Smooth muscle cell of bladder (primary cell): ENCODE measurements at places on chromosomes 7 and 10. TPM values are rescaled to one million over a fixed set of nuclear protein-coding genes. Genes with fewer than 3 reads are reported as not detected.

The GFRA1 gene
- 1.6 and 2.7 TPM in 2 replicates for total RNA-seq

The NEBL gene
- total RNA-seq, result under 0.01 and 0.09 TPM in 2 replicates

The MMD2 gene
- total RNA-seq, result not detected in 2 replicates

The ITGA8 gene
- total RNA-seq, result 1.3 and 8.5 TPM in 2 replicates

The ANKRD7 gene
- total RNA-seq, result 0.85 and 0.92 TPM in 2 replicates

The PITX3 gene
- 0.14 and 0.18 TPM in 2 replicates for total RNA-seq

The HOXA6 gene
- total RNA-seq, result 3.4 and 4.4 TPM in 2 replicates

The VCL gene
- 163 and 174 TPM in 2 replicates for total RNA-seq

The CUL2 gene
- total RNA-seq, result 22.3 and 30.6 TPM in 2 replicates

The TMEM184A gene
- total RNA-seq, result 0.09 and 0.14 TPM in 2 replicates

The CFAP70 gene
- 0.71 and 0.92 TPM in 2 replicates for total RNA-seq

The COL26A1 gene
- total RNA-seq, result not detected in 2 replicates

The EVX1 gene
- under 0.01 TPM in 1 of 2 replicates, not detected in the other for total RNA-seq

The SLC26A3 gene
- not detected in 2 replicates for total RNA-seq

The MPP7 gene
- 0.18 and 0.28 TPM in 2 replicates for total RNA-seq
